ENCODE measurements at places on chromosomes 16 and 17. TPM values are rescaled to one million over a fixed set of nuclear protein-coding genes. Genes with fewer than 3 reads are reported as not detected.
A peak's percentile ranks its signal among the peaks of the same experiment; 100 is the strongest.

GRCh38 chr17:20203018-20203417 is 193.9 kb downstream of the SPECC1 start:
- DNase-seq = no peak

- peak; percentile 87 for DNase-seq
Observed at GRCh38 chr17:76497979-76498875, 3.0 kb downstream of the RHBDF2 start.

DNA sequence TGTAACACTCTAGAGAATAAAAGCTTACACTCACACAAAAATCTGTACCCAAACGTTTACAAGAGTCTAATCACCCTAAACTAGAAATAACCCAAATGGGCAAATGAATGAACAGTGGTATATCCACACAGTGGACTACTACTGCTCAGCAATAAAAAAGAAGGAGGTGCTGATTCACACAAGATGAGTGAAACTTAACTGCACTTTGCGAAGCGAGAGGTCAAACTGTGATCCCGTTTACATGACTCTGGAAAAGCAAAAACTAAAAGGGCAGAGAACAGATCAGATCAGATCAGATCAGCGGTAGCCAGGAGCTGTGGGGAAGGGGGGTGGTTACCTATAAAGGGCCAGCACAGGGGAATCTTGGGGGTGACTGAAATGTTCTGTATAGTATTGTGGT is 113.4 kb downstream of the TRIM37 start:
- no peak for DNase-seq

DNA sequence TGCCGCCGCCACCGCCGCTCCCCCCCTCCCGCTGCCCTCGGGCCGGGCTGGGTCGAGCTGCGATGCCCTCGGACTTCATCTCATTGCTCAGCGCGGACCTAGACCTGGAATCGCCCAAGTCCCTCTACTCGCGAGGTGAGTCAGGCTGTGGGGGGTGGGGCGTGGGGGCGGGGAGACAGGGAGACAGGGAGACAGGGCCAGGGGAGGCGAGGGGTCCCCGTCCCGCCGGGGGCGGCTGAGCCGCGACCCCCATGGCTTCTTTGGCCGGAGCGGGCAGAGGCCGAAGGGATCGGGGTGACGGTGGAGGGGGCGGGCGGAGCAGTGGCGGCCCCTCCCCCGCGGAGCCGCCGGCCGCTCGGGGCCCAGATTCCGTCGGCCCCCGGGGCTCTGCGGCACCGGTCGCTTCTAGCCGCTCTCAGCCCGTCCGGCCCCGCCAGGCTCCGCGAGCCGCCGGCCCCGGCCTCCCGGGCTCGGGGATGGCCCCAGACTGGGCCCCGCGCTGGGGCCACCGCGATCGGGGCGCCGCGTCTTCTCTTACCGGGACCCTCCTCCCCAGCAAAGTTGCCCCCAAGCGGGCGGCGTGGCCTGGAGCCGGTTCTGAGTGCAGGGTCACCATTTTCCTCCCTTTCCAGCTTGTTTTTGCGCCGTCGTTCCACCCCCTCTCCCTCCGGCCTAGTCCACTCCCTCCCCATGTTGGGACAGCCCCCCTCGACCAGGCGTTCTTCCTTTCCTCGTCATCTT is 644 bp downstream of the NFAT5 start:
- DNase-seq = peak; percentile 69

- DNase-seq = no peak
Observed at GRCh38 chr17:81682565-81683207, 911 bp downstream of the ARL16 start.

The TBC1D3C gene
- total RNA-seq = 1.3 TPM

- DNase-seq = no peak
Observed at GRCh38 chr17:76049239-76049638, 22.1 kb upstream of the EVPL start.

The CLDN9 gene
- total RNA-seq = 0.39 TPM

GRCh38 chr17:34135841-34136240 is 119.2 kb upstream of the CCL2 start:
- no peak for DNase-seq

DNA sequence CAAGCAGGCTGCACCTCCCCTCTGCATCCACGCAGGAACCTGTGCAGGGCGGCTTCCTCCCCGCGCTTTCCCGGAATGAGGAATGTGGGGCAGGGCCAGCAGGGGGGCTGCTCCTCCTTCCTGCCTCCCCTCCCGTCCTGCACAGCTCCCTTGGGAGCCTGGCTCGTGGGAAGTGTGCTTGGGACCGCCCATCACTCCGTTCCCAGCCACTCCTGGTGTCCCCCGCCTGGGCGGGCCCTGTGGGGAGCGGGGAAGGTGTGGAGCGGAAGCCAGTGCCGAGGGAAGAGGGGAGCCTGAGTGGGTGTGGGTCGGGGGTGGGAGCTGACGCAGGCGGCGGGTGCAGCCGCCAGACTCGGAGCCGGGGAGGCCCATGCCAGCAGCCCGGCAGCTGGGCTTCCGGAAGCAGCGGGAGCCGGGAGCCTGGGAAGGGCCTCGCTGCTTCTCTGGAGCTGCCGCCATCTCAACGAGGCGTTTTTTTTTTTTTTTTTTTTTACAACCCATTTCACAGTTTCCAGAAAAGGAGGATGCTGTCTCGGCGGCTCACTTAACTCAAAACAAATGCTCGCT is 24.1 kb downstream of the BAHCC1 start:
- peak; percentile 60 for DNase-seq

GRCh38 chr17:29591146-29591736 is 1.7 kb upstream of the ANKRD13B start:
- DNase-seq = peak; percentile 74

The BAIAP3 gene
- 60.4 TPM for total RNA-seq

- DNase-seq = no peak
Observed at GRCh38 chr17:8916466-8916865, 49.0 kb upstream of the PIK3R6 start.

GRCh38 chr16:85750827-85751697 is at the start of gene C16orf74:
TSS of gene C16orf74 (minus strand) at chr16:85751096. CDS start at chr16:85735217, 15,879 bp downstream.
- peak; percentile 31 for DNase-seq

GRCh38 chr17:869086-869485 is 86.9 kb downstream of the MRM3 start:
- DNase-seq = peak; percentile 75

DNA sequence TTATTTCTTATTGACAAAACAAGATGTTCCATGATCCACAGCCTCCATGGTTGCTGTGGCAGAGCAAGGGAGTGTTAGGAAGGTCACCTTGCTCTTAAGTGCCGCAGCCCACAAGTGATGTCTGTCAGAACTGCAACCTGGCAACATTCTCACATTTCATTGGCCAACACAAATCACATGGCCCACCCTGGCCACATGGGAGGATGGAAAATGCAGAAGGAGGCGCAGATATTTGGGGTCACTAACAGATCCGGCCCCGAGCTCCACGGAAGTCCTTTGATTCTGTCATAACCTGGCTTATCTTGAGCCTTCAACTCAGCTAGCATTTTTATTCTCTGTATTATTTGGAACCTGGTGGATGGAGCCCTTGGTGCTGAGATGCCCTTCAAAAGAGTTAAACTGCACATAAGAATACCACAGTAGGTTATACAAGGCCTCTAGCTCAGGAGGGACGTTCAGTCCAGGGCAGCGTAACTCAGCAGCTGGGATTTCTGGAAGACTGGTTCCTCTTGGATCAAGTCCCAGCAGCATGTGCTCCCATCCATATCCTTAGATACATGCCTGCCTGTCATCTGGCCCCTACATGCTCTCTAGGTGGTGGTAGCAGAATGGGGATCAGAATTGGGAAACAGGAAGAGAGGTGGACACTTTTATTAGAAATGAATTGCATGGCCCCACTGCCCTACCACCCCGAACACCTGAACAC is 508.1 kb downstream of the HAPSTR1 start:
- no peak for DNase-seq

The EIF3CL gene
- total RNA-seq = 279 TPM

DNA sequence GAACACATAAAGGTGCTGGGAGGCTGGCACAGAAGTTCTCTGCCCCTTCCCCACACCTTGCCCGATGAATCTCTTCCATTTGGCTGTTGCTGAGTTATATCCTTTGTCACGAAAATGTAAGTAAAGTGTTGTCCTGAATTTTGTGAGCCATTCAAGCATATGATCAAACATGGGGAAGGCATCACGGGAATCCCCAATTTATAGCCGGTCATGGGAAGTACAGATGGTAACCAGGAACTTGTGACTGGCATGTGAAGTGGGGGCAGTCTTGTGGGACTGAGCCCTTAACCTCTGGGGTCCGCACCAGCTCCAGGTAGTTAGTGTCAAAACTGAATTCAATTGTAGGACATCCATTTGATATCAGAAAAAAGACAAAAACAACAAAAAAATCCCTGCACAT is 13.2 kb downstream of the TOM1L2 start:
- DNase-seq = no peak

- no peak for DNase-seq
Observed at GRCh38 chr17:78706271-78706915, 75.7 kb downstream of the CYTH1 start.

The ZSCAN32 gene
- total RNA-seq = 13.4 TPM

DNA sequence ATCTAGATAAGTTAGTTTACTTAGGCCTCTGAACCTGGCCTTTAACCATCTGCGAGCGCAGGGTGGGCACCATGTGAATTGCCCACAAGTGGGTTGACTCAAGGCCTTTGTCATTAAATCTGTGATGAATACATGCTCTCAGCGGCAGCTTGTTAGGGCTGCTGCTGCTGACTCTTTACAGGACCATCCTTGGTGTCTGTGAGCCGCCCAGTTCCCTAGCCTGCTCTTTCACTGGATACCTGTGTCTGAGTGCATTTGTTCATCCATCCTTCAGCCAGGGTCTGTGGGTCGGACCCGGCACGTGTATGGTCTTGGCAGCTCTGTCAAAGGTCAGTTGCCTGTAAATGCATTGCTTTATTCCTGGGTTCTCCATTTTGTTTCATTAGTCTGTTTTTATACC is 321.3 kb downstream of the CNTNAP4 start:
- DNase-seq = no peak

The KRT12 gene
- total RNA-seq = 0.68 TPM

GRCh38 chr17:37726248-37726647 is 18.6 kb downstream of the HNF1B start:
- DNase-seq = no peak

- peak; percentile 74 for DNase-seq
Observed at GRCh38 chr16:87635541-87636049, 33.3 kb downstream of the JPH3 start.

- no peak for DNase-seq
Observed at GRCh38 chr17:43599046-43599395, 52.9 kb upstream of the ETV4 start.

The KRT33B gene
- not detected for total RNA-seq

- DNase-seq = no peak
Observed at GRCh38 chr17:72724267-72724666, 368.2 kb downstream of the SLC39A11 start.

The CORO1A gene
- 9.6 TPM for total RNA-seq

DNA sequence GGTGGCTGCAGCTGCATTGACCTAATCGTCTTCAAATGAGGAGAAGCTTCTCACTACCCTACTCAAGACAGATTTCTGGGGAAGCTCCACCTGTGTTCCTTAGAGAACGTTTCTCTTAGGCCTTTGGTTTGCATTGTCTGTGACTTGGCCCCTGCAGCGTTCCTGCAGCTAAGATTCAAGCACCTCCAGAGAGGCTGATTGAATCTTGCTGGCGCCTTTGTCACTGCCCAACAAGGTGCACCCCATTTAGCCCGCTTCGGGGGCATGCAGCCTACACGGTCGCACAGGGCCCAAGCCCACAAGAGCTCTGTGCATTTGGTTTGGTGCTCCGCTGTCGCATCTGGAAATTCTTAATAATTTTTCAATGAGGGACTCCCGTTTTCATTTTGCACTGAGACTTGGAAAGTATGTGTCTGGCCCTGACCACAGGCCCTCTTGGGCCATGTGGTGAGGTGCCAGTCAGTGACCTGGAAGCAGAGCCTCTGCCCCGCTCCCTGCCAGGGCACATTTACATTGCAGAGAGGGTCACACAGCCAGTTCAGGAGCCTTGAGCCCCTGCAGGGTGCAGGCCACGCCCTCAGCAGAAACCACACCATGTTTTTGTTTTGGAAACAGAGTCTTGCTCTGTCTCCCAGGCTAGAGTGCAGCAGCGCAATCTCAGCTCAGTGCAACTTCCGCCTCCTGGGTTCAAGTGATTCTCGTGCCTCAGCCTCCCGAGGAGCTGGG is 51.1 kb upstream of the CACNG5 start:
- DNase-seq = no peak

DNA sequence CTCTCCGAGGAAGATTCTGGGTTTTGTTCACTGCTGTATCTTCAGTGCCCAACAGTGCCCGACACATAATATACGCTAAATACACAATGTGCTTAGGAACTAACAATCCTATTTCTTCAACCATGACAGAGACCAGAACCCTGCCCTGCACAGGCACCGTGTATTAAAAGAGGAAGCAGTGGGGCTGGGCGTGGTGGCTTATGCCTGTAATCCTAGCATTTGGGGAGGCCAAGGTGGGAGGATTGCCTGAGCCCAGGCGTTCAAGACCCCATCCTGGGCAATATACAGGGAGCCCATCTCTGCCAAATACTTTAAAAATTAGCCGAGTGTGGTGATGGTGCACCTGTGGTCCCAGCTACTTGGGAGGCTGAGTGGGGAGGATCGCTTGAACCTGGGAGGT is 19.3 kb downstream of the ARL2BP start:
- no peak for DNase-seq

DNA sequence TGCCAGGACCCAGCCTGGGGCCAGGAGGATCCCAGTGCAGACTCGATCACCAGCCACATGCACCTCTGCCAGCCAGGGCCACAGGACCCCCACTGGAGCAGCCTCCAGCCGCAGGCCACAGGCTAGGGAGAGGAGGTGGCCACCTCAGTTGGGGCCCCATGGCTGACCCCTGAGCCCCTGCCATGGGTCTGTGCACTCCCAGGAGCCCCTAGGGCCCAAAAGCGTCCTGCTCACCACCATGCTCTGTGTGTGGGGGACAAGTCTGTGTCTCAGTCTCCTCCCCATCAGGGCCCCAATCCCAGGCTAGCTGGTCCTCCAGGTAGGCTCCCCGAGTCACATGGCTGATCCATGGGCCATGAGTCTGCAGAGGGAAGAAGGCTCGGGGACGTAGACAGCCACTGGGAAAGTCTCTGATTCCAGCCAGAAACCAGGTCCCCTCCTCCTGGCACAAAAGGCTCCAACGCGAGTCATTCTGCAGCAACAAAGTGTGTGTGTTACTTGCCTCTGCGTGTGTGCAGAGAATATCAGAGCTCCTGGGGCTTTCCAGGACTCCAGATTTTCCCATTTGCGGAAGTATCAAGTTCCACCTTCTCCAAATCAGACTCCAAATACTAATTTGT is 6.1 kb upstream of the PRSS8 start:
- peak; percentile 43 for DNase-seq

DNA sequence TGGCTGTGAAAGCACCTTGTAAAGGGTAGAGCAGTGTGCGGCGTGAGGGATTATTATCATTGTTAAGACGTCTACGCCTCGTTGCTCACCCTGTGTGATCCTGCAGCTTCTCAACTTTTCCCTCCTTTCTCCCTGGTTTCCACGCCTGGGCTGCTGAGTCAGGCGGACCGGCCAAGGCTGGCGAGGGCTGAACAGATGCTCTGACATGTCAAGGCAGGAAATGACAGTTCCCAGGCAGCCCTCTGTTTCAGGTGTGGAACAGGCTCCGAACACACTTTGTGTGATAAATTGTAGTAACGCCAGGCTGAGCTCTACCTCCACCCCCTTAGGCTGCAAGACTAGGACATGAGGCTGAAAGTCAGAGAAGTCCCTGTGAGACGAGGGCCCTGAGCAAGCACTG is 46.0 kb upstream of the TBX2 start:
- DNase-seq = no peak

The ATP2A3 gene
- total RNA-seq = 8.0 TPM

The KIF19 gene
- total RNA-seq = 3.3 TPM

GRCh38 chr16:66322174-66322573 is 44.3 kb upstream of the CDH5 start:
- DNase-seq = no peak

Measured in testis (tissue), 5 donors.